Iris pigment epithelial cell (primary cell): ENCODE measurements at places on chromosomes 7 and 10.
A peak's percentile ranks its signal among the peaks of the same experiment; 100 is the strongest.

GRCh38 chr7:97064972-97065587, 40.4 kb upstream of the DLX5 start:
- peak; percentile 52 for DNase-seq

GRCh38 chr7:33062023-33062781, at the start of gene NT5C3A:
Gene NT5C3A (minus strand): TSS chr7:33062776. CDS start chr7:33062705, 71 bp downstream.
- DNase-seq: peak; percentile 43

GRCh38 chr7:108093341-108093740, 36.8 kb downstream of the LAMB4 start:
- DNase-seq: peak; percentile 63

DNA sequence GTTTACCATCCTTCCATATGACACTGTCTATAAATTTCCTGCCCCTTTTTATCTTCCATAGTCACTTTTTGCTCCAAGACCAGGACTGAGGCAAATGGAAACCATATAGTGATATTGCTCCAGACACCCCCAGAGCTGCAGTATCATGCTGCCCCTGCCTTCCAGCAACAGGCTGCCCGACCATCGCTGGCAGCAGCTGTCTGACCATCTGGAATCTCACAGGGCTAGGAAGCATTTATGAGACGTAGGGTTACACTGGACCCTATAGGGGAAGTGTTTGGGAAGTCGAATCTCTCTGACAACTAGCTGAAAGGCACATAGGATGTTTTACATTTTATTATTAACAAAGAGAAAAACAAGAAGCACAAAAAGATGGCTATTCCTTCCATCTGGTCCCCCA, 19.4 kb downstream of the ENO4 start:
- no peak for DNase-seq

- no peak for DNase-seq
These were observed 297.2 kb downstream of the C7orf25 start for GRCh38 chr7:42614636-42615035.

DNA sequence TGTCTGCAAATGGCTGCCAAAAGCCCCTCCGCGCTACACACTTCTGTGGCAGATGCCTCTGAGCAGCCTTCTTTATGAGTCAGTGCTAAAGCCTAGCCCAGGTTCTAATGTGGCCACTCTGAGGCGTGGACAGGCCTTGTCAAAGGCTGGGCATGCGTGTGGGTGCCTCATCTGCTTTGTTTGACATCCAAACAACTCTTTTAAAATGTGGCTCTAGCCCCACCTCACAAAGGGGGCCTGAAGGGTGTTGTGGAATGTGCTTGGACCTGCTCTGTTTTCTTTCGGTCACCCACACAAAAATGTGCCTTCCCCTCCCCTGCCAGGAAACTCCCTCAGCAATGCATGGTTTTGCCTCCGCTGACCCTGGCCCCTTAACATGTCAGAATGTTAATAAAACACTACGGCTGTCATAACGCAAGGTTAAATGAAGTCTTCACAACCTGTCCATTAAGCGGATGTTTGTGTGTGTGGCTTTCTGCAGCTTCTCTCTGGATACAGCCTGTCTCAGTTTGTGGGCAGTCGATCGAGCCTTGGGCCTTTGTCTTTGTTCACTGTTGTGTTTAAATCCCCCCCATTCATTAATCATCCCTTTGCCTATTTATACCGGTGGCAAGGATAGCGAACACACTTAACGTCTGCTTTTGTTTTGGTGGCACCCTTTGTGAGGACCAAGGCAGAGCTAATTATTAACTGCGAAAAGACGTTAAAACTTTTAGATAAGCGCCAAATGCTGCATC, 718.9 kb downstream of the LRMDA start:
- no peak for DNase-seq

DNA sequence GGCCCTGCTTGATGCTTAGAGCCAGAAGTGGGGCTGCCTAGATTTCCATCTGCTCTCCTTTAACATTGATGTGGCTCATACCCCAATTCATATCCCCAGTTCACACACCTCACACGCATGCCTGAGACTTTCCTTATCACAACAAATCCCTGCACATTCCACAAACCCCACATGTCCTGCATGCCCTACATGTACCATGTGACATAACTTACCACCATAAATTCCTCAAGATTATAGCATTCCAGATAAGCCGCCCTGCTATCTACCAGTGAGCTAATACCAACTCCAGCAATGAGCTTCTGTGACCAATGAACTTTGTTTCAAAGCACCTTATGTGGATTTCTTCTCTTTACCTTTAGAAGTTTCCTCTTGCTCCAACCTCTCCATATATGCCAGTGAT, 104.7 kb upstream of the RAB11FIP2 start:
- DNase-seq: no peak

DNA sequence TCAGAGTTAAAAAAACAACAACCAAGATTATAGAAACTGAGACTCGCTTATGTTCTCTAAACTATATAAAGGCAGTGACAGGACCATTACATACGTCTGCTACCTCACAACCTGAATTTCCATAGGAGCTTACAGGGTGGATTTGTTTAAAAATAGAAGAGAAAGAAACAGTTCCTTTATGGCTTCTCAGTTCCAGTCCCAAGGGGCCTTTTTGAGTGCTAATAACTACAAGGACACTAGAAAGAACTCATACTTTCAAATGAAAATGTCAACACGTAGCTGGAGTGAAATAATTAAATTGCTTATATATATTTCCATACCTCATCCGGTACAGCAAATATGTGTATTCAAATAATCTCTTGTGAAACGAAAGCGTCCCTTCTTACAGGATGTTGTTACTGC, 19.7 kb downstream of the TSPAN12 start:
- no peak for DNase-seq

GRCh38 chr10:96831867-96832720, at the start of gene LCOR:
Gene LCOR (plus strand): TSS chr10:96832298. CDS start chr10:96949058, 116,760 bp downstream.
- peak; percentile 92 for DNase-seq

DNA sequence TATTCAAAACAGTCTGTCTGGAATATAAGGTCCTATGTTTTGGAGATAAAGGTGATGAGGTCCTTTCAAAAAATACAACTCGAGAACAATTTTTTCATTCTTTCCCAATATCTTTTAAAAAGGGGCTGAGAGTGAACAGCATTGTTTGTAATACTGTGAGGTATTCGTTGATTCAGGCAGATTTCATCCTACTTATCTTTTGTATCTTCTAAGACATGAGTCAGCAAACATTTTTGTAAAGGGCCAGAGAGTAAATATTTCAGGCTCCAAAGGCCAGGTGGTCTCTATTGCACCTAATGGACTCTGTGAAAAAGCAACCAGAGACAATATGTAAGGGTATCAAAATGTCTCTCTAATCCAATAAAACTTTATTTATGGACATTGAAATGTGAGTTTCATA, 8.1 kb upstream of the ANK3 start:
- peak; percentile 47 for DNase-seq

DNA sequence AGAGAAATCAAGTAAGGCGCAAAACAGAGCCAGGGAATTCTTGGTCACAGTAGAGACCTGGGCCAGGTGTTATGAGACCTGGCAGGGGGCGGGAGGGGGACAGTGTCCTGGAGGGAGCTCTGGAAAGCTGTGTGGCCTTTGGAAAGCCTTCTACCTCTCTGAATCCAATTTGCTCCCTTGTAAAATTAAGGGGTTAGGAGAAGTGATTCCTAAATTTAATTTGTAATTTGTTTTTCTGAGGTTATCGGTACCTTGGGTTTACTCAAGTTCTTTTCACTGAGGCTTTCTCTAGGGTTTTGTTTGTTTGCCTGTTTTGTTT, 920.8 kb downstream of the TYW1 start:
- DNase-seq: no peak

GRCh38 chr10:121580276-121581116, 17.7 kb downstream of the FGFR2 start:
- no peak for DNase-seq

DNA sequence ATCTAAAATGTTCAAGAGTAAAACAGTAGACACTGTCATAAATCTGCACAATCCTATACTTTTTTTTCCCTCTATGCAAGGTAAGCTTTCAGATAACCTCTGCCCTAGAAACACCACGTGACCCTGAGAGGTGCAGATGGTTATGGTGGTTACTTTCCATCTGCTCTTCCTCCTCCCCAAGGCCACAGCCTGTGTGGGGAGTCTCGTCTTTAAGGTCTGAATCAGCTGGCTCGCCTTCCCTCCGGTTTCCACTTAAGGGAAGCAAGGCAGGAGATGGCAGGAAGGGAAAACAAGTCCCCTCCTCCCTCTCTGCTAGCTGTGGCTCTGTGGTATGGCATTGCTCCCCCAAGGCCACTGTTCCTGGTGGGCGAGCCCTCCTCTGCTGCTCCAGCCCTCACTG, 181.8 kb downstream of the GLI3 start:
- DNase-seq: peak; percentile 49

DNA sequence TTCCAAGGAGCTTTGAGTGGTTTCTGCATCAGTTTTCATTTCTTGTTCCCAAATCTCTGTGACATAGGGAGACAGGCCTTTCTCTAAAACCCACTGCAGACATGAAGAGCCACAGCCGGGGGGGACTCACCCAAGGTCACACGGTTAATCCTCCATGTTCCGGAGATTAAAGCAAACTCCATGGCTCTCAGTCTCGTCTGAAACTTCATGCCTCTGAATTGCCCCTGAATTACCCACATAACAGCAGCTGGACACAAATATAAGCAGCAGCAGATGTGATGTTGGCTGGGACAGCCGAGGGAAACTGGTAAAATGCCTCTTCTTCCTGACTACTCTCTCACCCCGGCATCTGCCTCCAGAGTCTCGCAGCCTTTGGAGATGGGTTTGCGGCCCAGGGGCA, 402.2 kb downstream of the DNAJB6 start:
- DNase-seq: no peak

GRCh38 chr10:95333997-95334804, 43.4 kb upstream of the PDLIM1 start:
- DNase-seq: peak; percentile 95
